ENCODE measurements at places on chromosomes 16 and 17.

DNA sequence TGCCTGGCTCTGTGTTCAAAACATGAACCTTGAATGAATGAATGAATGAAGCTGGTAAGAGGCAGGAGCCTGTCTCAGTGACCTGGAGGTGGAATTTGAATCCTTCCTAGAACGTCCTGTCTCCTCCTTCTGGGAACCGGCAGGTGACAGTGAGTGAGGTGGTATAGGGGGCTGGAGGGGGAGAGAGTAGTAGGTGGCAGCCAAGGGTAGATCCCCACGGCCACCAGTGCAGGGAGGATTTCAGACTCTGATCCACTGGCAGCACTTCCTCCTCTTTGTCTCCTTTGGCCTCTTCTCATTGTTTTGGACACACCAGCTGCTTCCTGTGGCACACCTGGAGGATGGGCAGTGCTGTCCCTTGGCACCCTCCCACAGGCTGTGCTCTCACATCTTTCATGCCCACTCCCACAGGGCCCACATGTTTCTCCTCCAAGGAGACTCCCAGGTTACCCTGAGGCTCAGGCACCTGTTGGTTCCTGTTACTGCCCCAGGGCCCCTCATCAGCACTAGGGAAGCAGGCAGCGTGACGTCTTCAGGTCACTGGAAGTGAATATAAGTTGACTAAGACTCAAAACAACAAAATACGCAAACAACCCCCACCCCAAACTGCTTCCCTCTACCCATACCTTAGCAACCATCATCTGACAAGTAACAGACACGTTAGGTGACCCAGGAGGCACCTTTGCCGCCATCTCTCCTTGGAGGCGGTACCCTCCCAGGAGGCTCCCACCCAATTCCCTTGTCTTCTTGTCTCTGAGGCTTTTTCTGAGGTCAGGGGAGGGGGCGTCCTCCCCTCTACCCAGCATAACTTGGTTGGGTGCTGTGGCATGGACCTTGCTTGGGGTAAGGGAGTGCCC, 84.6 kb downstream of the N4BP1 start:
- no peak for ATAC-seq

- ATAC-seq = no peak
Observed at GRCh38 chr17:48236681-48237134, 129.1 kb downstream of the SNX11 start.

- no peak for ATAC-seq
Observed at GRCh38 chr17:6177941-6178694, 107.9 kb downstream of the WSCD1 start.

DNA sequence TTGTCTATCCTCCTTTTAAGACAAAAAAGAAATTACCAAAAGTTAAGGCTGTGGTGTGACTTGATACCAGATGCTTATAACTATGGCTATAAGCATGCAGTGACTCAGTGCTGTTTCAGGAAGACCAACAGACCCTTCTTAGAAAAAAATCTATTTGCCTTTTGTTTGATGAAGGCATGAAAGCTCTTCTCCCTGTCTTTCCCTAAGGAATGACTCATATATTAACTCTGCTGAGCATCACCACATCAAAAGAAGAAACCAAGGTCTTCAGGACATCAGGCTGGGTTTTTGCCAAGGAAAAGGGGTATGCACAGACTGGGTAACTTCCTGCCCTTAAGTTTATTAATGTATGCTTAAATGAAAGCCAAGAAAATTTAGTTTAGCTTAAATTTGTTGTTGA, 47.1 kb downstream of the VMP1 start:
- ATAC-seq = no peak

DNA sequence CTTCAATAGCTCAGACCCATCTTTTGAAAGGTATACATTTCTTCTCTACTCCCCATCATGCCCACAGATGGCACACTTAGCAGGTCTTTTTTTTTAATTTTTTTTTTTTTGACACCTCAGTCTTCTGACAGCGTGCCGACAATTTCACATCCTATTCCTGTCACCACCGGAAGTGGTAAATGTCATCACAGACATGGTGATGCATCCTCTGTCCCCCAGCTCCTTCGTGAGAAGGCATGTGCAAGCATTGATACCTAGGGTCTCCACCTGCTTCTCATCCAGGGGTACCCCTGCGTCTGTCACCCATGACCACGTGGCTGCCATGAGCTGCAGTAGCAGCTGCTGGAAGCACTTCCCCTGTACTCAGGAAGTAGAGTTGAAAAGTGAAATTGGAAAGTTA, 35.6 kb downstream of the ELAC2 start:
- peak; percentile 27 for ATAC-seq

DNA sequence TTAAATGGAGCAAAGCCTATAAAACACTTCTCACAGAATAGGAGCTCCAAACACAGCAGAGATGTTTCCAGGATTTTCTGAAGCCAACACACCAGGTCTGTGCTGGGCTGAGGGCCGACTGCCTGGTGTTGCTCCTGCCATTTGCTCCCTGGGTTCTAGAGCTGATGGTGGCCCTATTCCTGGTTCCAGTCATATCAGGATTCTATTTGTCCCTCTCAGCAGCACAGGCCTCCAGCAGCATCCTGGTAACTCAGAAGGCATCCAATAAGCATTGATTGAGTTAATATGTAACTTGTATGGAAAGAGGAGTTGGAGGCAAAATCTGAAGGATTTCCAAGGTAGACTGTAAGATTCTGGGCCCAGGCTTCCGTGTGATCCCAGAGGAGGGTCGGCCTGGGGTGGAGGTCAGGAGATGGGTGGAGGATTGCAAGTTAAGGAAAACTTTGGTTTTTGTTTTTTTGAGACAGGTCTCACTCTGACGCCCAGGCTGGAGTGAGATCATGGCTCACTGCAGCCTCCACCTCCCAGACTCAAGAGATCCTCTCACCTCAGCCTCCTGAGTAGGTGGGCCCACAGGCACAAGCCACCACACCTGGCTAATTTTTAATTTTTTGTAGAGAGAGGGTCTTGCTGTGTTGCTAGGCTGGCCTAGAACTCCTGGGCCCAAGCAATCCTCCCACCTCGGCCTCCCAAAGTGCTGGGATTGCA, 5.7 kb downstream of the NUPR1 start:
- ATAC-seq = no peak

DNA sequence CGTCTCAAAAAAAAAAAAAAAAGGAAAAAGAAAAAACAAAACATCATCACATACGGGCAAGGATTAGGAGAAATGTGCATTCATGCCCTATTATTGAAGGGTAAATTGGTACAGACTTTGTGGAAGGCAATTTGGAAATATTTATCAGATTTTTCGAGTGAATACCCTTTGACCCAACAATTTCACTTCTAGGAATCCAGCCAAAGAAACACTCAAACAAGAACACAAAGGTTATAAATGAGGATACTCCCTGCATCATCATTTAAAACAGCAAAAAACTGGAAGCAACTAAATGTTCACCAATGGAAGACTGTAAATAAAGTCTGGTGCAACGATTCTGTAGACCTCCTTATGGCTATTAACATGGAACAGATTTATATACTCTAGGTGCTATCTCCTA, 12.9 kb downstream of the ZNF423 start:
- ATAC-seq = no peak

DNA sequence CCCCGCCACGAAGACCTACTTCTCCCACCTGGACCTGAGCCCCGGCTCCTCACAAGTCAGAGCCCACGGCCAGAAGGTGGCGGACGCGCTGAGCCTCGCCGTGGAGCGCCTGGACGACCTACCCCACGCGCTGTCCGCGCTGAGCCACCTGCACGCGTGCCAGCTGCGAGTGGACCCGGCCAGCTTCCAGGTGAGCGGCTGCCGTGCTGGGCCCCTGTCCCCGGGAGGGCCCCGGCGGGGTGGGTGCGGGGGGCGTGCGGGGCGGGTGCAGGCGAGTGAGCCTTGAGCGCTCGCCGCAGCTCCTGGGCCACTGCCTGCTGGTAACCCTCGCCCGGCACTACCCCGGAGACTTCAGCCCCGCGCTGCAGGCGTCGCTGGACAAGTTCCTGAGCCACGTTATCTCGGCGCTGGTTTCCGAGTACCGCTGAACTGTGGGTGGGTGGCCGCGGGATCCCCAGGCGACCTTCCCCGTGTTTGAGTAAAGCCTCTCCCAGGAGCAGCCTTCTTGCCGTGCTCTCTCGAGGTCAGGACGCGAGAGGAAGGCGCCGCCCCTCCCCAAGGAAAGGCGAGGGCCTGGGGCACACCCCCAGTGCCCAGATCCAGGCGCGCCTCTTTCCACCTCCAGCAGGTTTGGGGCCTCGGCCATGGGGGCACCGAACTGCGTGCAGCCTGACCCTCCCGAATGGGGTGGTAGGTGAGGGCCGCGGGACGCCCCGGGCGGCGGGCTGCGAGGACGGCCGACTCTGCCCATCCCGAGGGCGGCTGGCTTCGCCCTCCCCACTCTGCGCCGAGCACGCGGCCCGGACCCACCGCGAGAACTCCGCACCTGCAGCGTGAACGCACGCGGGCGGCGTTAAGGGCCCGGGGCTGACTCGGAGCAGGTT, 664 bp downstream of the HBQ1 start:
- ATAC-seq = peak; percentile 84

DNA sequence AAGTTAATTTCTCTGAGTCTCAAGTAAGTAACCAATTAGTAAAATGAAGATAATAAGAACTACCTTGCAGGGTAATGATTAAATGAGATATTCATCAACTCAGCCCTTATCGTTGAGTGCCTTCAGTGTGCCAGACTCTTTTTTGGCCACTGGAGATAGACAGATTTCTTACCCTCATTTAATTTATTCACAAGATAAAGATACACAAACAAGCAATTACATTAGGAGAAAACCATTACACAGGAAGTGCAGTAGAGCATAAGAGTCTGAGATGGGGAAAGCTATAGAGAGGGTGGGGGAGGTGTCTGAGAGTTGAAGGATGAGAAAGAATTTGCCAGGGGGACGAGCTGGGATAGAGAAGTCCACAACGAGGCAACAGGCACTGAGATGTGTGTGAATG, 72.5 kb upstream of the BCAR1 start:
- ATAC-seq = no peak

- ATAC-seq = no peak
Observed at GRCh38 chr16:24170407-24170806, 85.7 kb upstream of the CACNG3 start.

GRCh38 chr17:79872762-79873161, 33.5 kb upstream of the CBX4 start:
- no peak for ATAC-seq

DNA sequence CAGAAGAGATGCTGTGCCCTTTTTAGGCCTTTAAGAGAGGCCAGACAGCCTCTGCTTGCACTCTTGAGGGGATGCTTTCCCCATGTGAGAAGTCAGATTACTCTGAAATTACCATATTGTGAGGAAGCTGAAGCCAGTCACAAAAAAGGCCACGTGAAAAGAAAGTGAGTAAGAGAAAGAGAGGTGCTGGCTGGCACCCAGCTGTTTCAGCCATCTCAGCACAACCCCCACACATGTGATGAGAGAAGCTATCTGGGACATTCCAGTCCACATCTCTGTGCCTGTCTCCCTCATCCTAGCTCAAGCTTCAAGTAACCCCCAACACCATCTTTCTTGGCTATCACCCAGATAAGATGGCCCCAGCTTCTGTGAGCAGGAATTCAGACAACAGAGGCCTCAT, 131.4 kb downstream of the HS3ST2 start:
- ATAC-seq = no peak

DNA sequence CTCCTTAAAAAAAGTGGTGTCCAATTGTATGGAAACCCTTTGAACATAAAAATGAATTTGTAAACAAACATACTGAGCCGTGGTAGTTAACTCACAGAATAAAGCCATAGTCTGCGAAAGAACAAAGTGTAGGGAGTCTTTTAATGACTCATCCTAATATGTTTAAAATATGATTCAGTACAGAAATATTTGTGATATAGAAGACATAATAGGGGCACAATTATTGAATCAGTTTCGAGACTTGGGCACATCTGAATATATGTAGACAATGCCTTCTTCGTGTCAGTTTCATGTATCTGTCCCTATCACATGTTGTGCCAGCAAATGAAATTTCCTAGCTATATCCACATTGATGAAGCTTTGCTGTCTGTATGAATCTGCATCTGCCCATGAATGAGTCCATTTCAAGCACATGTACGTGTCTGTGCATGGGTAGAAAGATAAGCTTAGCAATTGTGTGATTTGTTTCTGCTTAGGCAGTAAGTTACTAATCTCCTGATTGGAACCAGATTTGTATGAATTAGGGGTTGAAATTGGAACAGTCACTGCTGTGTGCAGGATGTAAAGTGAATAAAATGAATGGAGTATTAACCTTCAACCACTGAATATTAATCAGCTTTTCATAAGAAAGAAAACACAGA, 112.5 kb upstream of the SOX9 start:
- ATAC-seq = no peak

GRCh38 chr16:18041864-18042834, 294.4 kb downstream of the NPIPA8 start:
- no peak for ATAC-seq

DNA sequence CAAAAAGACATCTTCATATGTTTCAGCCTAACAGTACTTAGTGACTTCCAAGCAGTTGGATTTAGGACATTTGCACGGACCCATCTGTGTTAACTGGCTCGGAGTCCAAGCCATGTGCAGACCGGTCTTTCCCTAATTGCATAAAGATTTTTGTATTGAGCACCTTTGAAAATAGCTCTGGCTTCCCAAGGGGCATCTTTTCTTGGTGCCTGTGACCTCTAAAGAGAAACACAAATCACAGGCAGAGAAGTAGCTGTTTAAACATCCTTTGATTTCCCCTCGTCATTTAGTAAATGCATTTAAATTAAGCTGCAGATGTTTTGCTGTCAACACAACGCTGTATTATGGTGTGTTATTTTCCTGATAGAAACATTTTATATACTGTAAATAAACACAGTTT, 288.2 kb upstream of the SALL1 start:
- no peak for ATAC-seq

DNA sequence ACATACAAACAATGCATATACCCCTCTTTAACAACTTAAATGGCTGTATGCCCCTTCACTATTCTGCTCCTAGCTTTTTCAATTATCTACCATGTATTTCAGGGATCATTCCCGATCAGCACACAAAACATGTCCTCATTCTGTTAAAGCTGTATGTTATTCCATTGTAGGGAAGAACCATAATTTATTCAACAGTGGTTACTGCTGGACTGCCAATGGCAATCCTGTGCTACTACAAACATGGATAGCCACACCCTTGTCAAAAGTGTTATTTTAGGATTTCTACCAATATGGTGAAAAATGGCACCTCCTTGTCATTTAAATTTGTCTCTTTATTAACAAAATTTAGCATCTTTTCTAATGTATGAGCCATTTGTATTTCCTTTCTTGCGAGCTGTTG, 85.1 kb upstream of the BCAR1 start:
- ATAC-seq = no peak

- ATAC-seq = no peak
Observed at GRCh38 chr16:26491101-26491670, 575.5 kb upstream of the C16orf82 start.

All from stimulated activated memory B cell treated with anti-CD40 and anti-IgM and Interleukin-4, amounts not matched to agents 10 μg/mL and 1 μg/mL and 100 μg/mL, for 72 hours (primary cell).